ENCODE measurements at places on chromosomes 16 and 17. TPM values are rescaled to one million over a fixed set of nuclear protein-coding genes. Genes with fewer than 3 reads are reported as not detected.

The CLDN7 gene
- 0.99 TPM for polyA plus RNA-seq

DNA sequence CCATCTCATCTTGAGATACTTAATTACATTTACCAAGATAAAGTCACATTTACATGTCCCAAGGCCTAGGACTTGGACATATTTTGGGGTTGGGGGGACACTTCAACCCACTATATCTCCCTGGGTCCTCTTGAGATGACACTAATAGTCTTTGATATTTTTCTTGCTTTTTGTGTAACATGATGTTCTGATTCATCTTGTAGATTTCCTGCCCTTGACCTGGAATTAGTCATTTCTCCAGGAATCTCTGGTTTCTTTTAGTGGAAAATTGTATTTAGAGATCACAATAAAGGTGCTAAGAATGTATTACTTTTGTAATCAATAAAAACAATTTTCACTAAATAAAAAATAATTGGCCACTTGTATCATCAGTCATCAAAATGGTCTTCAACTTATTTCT, 157.3 kb downstream of the VPS53 start:
- no peak for DNase-seq

DNA sequence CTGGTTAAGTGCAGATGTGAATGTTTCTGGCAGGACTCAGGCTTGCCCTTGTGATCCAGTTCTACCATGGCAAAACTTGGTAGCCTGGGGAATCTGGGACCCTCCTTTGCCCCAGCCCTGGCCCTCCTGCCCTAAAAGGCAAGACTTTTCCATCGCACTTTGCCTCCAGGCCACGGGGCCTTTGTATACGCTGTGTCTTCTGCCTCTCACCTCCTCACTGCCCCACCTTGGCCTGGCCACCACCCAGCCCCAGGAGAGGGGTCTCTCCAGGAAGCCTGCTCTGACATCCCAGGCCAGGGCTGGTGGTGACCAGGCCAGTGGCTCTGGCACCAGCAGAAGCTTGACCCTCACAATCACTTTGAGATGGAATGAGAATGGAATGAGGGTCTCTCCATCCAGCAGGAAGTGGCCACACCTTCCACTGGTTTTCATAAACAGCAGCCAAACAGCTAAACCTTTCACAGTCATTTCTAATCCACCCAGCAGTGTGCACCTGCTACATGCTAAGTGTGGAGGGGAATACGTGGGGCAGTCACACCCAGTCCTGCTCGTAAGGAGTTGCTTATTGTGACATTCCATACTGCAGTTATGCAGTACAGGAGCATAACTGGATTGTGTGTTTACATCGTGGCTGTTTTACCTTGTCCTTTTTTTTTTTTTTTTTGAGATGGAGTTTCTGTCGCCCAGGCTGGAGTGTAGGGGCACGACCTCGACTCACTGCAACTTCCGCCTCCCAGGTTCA, 1.6 kb upstream of the MRPL38 start:
- no peak for DNase-seq

DNA sequence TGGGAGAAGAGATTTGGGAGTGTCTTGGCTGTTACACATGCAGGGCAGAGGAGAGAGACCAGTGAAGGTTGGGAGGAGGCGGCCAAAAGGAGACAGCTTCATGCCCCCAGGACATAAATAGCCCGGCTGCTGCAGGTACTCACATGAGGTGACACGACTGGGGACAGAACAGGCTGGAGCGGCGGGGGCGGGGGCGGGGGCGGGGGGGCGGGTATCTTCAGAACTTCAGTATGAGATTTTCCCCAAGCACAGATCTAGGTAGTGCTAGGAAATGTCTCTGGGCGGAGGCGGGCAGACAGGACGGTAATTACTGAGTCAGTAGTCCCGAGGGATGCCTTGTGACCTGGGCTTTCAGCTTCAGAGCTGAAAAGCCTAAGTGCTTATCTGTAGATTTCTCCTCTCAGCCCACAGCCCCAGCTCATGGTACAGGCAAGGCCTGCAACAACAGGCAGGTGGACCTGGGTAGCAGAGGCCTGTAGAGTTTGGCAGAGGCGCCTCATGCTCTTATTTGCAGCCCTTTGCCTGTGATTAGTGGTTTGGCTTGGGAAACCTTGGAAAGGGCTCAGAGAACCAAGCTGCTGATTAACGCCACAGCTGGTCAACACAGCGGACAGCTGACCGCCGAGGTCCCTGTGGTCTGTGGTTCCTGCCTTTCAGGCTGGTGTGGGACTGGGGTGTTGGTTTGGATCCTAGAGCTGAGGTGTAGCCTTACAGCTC, 24.5 kb downstream of the UNK start:
- DNase-seq, result no peak

DNA sequence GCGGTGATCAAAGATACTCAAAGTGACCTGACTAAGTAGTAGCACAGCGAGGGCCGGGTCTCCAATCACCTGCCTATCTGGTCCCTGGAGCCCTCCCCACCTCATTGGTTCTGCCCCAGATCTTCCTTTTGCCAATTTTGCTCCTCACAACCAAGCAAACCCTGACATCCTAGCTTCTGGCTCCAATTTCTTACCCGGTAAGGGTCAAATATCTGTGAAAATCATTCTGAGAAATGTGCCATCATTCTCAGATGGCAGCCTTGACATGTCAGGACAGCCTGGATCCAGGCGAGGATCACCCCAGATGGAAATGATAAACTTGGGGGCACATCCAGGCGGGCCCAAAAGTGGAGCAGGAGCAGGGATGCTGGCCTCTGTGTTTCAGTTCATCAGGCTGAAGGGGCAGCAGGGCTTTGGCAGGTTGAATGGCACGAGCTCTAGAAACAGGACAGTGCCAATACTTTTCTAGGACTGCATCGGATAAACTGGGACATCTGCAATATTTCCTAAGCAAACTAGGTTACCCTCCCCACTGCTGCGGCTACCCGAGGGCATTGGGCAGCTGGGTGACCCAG, 83.9 kb downstream of the SHISA6 start:
- no peak for DNase-seq

DNA sequence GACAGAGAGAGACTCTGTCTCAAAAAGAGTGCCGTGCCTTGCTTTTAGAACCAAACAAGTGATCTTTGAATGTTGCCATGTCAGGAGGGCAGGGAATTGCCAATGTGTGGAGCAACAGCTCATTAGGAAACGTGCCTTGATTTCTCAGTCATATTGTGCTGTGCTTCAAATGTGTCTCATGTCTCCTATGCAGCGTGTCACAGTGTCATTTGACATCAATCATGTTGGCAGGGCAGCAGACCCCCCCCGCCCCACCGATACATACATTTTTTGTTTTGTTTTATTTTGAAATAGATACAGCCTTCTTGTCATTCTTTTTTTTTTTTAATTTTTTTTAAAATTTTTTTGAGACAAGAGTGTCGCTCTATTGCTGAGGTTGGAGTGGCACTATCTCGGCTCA, 22.1 kb downstream of the MRC2 start:
- no peak for DNase-seq

- DNase-seq, result no peak
Observed at GRCh38 chr17:66633317-66633965, 201.5 kb upstream of the CACNG5 start.

DNA sequence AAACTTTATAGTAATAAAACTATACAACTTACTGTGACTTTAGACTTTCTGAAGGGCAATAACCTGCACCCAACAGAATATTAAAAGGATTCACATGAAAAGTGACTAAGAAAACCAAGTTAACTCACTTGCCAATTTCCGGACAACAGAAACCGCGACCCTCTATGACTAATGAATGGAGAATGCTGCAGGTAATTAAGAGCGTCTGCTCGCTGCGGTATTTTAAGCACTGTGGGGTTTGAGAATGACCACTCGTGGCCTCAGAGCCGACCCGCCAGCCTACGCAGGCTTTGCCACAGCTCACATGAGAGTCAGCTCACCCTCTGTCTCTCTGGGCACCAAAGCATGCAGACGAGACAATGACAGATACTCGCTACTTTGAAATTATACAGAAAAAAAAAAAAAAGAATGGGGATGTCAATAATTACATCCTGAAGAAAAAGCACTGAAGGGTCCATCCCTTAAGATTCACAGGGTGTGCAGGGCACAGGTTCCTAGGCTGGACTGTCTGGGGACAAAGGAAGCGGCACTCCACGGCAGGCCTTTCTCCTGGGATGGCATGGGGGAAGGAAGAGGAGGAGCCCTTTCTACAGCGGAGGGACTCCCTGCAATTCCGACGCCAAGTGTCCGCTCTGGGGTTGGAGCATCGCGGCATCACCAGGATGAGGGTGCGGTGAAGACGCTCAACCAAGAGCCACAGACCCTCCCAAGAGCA, 35.0 kb downstream of the ZCCHC14 start:
- DNase-seq, result no peak

- DNase-seq, result no peak
Observed at GRCh38 chr16:67104061-67104460, 5.7 kb upstream of the PHAF1 start.

The GFER gene
- 16.2 TPM for polyA plus RNA-seq

GRCh38 chr17:34581446-34582184, 2.2 kb downstream of the TMEM132E start:
- DNase-seq, result no peak

GRCh38 chr17:610276-610675, 104.4 kb downstream of the VPS53 start:
- DNase-seq, result no peak

GRCh38 chr16:85005285-85006069, 5.9 kb downstream of the ZDHHC7 start:
- DNase-seq, result peak; percentile 54
